ENCODE measurements at places on chromosomes 3 and 15.

- no peak for DNase-seq
Observed at GRCh38 chr15:93671387-93671943, 559.9 kb upstream of the MCTP2 start.

DNA sequence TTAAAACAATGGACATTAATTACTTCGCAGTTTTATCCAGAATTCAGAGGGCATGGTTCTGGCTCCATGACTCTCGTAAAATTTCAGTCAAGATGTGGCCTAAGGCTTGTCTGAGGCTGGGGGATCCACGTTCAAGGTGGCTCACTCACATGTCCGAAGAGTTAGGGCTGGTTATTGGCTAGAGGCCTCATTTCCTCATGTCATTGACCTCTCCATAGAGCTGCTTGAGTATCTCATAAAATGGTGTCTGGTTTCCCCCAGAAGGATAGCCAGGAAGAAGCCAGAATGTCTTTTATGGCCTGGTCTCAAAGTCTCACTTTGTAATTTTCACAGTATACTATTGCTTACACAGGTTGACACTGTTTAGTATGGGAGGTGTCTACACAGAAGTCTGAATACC lies 67.3 kb upstream of the DCBLD2 start:
- no peak for DNase-seq

DNA sequence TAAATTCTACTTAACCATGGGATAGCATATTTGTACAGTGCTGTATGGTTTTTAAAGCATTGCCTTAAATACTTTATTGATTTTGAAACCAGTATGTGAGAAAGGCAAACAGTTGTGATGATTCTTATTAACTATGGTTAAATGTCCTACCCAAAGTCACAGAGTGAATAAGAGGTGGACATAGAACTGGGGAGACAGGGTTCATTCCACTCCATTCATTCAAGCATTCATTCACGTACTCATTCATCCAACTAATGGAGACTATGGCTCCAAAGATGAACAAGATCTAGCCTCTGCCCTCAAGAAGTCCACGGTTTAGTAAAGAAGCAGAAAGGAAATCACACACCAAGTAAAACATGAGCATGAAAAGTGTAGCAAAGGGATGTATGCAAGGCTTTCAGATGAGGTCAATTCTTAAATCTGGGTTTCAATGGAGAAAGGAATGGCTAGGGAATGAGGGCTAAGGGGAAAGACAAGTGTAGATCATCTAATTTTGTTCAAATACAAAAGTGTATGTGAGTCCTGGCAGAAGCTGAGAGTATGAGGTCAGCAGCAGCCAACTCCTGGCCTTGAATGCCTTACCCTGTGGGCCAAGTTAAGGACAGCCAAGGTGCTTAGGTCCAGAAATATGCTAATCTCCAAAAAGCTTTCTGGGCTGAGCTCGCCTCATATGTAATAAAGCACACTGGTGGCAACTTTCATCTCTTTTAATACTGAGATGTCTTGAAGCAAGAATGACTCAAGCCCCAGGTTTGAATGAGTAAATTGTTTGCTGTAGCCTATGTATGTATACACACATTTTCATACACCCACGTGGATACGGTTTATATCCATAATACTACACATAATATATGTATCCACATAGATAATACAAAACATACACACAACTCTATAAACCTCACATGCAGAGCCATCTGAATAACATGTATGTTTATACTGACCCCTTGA lies 4.3 kb downstream of the TNIK start:
- DNase-seq = no peak

DNA sequence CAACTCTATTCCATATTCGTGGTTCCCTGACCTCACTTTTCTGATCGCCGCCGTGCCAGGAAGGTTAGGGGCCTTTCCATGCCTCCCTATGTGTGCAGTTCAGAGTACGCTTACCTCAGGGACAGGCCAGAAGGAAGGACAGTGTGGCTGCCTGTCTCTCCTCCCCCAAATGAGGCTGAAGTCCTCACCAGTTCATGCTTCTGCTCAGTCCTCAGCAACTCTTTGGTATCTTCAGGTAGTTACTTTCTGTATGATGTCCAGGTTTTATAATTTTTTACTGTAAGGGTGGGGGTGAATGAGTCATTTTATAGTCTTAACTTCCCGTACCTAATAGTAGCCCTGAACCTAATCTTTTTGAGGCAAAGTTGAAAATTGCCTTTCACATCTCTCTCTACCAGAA lies 98.7 kb downstream of the VPS8 start:
- DNase-seq = no peak

DNA sequence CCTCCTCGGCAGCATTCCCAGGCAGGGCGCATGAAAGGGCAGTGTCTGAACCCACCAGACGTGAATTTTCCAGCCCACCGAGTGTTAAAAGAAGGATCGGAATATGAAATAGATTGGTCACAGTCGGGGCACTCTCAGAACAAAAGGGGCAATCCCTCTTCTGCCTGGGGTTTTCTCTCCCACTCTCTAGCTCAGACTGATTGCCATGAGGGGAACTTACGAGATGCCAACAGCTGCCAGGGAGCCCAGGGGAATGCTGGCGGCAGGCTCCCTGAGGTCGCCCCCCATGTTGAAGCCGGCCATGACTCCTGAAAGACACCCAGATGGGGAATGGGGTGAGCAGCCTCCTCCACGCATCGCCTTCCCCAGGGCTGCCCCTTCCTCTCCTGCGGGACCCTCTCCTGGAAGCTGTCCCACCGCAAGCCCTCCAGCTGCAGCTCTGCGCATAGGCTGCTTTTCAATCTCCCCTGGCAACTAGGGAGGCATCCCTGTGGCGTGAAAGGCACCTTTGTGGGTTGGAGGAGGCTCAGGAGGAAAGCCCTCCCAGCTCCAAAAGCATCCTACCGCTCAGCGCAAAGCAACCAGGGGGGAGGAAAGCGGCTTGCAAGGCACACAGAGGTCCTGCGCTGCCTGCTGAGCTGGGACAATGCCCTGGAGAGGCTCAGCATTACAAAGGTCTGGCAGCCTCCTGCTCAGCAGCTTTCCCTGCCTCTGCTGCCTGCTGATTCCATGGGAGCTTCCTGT lies 64.8 kb upstream of the HEG1 start:
- DNase-seq = no peak

DNA sequence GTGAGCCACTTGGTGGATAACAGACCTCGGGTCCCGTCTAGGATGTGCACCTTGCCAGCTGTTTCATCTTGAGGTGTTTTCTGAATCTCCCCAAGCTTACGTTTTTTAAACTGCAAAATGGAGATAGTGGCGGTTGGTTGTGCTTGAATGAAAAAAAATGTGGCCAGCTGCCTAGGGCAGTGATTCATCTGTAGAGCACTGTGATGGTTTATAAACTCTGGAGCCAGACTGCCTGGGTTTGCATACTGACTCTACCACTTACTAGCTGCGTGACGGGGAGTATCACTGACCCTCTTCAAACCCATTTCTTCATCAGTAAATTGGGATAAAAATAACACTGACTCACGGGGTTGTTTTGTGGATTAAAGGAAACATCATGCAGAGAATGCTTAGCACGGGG lies 159.1 kb downstream of the CHL1 start:
- no peak for DNase-seq

DNA sequence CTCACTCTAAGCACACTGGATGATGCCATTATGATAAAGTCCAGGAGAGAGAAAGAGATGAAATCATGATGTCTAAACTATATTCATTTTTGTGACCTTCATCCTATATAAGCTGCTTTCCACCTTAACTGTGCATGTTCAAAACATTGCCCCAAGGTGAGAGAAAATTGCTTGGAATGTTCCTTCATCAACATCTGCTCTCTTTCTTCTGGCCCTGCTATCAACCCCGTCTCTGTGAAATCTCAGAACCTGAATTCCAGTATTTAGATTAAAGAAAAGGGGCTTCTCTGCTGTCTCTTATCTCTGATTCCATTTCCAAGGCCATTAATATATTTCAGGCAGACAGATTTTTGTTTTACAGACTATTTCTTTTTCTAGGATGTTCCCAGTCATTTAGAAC lies 47.3 kb upstream of the PHLDB2 start:
- no peak for DNase-seq

DNA sequence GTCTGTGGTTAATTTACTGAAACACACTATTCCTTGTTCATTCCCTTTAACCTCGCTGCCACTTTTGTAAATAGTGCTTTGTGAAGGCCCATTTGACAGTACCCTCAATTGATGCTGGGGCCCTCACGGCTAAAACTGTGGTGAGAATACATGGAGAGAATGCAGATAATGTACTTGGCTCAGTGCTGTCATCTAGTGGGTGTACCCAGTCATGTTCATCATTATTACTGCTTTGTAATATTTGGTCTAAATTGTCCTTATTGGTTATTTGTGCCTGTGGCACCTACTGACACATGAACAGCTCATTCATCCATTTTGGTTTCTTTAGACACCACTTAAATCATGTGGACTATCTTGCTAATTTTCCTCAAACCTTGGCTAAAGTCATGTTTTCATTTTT lies 543.6 kb downstream of the EDEM1 start:
- DNase-seq = no peak

DNA sequence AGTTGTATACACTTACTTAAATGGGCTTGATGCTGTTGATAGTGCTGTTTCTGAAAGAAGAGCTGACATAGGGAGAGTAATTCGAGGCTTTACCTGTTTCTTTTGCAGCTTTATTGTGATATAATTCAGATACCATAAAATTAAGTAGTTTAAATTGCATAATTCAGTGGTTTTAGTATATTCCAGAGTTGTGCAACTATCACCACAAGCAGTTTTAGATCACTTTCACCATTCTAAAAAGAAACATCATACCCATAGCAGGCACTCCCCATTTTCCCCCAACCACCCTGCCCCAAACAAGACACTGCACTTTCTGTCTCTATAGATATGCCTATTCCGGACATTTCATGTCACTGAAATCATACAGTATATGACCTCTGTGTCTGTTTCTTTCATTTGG lies 98.5 kb downstream of the MTHFS start:
- DNase-seq = no peak

DNA sequence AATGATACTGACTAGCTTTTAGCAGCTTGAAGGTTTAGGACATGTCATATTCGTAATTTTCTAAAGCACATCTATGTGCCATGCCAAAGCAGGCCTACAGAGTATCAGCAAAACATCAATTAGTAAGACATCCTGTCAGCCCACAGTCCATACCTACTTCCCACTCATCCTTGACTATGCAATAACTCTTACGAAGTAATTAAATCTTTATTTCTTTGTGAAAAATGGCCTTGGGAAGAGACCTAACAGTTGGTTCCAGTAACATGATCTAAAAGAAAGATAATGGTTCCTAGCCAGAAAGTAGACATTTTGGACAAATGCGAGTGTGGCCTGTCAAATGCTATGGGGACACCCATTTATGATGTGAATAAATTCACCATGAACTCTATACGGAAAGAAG lies 172.6 kb upstream of the TNIK start:
- no peak for DNase-seq

GRCh38 chr3:59368900-59369675 lies 319.3 kb upstream of the CFAP20DC start:
- no peak for DNase-seq

GRCh38 chr3:120052225-120052624 lies 42.0 kb downstream of the GSK3B start:
- no peak for DNase-seq

- no peak for DNase-seq
Observed at GRCh38 chr3:134361162-134361835, 12.9 kb downstream of the AMOTL2 start.

DNA sequence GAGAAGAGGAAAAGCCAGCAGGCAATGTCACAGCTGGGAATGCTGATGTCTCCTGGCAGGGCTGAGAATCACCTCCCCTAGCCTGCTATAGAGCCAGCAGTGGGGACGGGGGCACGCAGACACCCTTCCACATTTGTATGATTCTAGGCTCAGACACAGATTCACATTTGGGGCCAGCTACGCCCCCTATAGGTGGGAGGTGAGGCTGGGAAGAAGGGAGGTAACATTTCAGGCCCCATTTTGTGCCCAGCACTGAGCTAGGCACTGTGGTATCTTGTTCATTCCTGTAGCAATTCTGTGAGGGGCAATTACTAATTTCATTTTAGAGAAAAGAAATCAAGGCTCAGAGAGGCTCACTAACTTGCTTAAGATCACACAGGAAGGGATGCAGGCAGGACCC lies 15.9 kb upstream of the ACAD9 start:
- DNase-seq = no peak

GRCh38 chr3:130941793-130942192 lies 47.9 kb downstream of the ATP2C1 start:
- DNase-seq = no peak

DNA sequence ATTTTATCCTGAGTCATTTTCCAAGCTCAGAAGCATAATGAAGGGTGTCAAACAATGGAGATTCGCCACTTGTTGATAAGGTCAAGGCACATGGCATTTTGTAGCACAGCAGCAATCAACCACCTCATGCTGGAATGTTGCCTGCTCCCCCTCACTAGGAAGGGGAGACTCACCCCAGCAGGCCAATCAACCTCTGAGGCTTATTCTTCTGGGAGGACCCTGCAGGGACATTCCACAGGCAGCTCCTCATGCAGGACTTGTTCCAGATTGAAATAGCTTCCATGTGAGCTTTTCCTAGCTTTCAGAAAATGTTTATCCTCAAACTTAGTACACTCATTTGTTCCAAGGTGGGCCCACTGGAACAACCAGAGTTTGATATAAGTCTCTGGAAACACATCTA lies 77.6 kb downstream of the SSR3 start:
- DNase-seq = no peak

DNA sequence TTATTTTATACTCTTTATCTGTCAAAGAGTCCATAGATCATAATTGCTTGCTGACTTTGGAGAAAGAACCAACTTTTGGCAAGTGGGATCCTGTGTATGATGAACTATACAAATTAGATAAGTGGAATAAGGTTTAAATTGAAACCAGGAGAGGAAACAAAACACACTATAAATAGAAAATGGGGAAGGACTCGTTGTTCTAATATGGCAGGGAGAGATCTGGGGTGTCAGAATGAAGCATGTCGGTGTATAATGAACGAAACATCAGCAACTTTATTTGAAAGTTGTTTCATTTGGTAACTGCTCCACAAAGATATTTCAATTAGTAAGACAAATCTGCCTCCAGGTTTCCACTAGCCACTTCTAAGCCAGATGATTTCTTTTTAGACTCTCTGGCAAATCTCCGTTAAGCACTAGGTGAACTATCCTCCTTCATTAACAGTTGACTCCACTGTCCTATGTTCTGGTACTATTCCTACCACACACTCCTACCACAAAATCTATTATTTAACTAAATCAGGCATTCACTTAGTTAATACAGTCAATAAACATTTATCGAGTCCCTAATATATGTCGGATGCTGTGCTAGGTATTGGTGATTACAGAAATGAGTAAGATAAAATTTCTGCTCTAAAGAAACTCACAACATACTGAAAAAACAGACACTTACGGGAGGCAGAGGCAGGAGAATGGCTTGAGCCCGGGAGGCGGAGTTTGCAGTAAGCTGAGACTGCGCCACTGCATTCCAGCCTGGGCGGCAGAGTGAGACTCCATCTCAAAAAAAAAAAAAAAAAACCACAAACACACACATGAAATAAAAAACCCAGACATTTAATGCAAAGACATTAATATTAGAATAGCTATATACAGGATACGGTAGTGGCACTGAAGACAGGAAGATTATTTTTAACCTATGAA lies 20.1 kb downstream of the SLC15A2 start:
- no peak for DNase-seq

GRCh38 chr3:182180654-182181385 lies 469.1 kb downstream of the SOX2 start:
- DNase-seq = no peak

- DNase-seq = no peak
Observed at GRCh38 chr3:60573494-60573893, 677.8 kb downstream of the FHIT start.

All from stimulated activated CD8-positive, alpha-beta memory T cell treated with anti-CD3 and anti-CD28 coated beads, Interleukin-4, amount 100 ng/mL, for 1 hour (primary cell).